ENCODE measurements at places on chromosomes 5 and 9. TPM values are rescaled to one million over a fixed set of nuclear protein-coding genes. Genes with fewer than 3 reads are reported as not detected.

DNA sequence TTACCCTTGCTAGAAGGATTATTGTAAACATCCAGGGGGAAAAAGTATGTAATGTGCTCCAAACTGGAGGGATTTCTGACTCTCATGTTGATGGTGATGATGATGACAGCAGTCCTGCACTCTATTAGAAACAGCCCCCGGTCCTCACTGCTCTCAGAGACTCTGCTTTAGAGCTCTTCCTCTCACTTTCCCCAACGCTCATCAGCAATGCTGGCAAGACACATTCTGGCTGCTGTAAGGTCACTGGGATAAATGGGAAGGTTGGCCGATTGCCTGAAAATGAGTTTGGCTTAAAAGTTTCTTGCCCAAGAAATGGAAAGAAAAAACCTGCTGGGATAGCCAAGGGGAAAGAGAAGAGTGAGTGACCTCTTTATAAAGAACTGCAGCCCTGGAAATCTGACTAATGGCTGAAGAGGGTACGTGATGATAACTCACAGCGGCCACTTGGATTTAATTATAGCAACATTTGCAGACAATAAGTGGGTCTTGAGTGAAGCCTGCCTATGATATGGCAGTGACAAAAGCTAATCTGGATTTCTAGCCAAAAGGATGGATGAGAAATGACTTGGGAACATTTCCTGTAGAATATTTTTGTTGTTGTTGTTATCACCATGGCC is 235.8 kb downstream of the TMEM38B start:
- DNase-seq: no peak
- no peaks in the 10 kb centered on the region for H3K27me3 ChIP-seq
- H3K27ac ChIP-seq: no peak overlapping the region
- H3K36me3 ChIP-seq: no peaks in the 10 kb centered on the region
- H3K4me1 ChIP-seq: no peaks in the 10 kb centered on the region

DNA sequence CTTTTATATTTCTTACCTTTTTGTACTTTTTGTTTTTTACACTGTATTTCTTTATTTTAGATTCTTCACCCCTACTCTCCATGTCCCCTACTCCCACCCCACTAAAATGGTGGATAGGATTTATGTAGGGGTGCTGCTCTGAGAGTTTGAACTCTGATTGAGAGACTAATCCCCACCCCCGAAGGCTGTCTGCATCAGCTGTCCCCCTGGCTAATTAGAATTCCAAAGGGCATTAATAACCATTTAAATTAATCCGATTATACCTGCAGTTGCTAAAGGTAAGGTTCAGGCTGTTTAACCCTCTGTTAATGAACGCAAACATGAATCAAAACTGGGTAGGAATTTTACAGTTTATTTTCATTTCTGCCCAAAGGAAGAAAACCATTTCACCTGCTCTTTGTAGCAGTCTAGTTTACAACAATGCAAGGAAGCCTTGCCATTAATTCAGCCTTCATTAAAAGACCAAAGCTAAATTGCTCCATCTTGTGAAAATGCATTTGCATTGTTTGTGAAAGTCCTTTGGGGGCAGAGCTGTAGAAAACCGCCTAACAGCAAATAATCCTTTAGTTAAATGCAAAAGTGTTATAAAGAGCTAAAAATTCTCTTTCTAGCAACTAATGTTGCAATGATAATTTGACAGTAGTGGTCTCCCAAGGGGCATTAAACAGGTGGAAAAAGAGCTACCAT is 71.2 kb downstream of the ZCCHC7 start:
- no peak overlapping the region for H3K4me3 ChIP-seq
- no peaks in the 10 kb centered on the region for H3K27me3 ChIP-seq
- no peak for DNase-seq
- no peaks in the 10 kb centered on the region for H3K36me3 ChIP-seq

- H3K4me1 ChIP-seq: peaks cover 5% of the 10 kb centered on the region
- no peaks in the 10 kb centered on the region for H3K27me3 ChIP-seq
- DNase-seq: no peak
- H3K27ac ChIP-seq: no peak overlapping the region
- no peak overlapping the region for H3K4me3 ChIP-seq
Measured at GRCh38 chr5:53604309-53604708, 43.9 kb downstream of the NDUFS4 start.

GRCh38 chr9:133421615-133422542 is at the start of gene ADAMTS13:
TSS of gene ADAMTS13 (plus strand) at chr9:133422367. CDS start at chr9:133422444, 77 bp downstream.
- no peak within 1 kb of the TSS for H3K27ac ChIP-seq
- H3K36me3 ChIP-seq: no peaks in the 10 kb centered on the region
- H3K27me3 ChIP-seq: no peaks in the 10 kb centered on the region
- no peak for DNase-seq
- H3K4me1 ChIP-seq: peaks cover 7% of the 10 kb centered on the region
- H3K4me3 ChIP-seq: no peak within 1 kb of the TSS

GRCh38 chr5:123813937-123814624 is 302.1 kb downstream of the CSNK1G3 start:
- no peak overlapping the region for H3K4me3 ChIP-seq
- H3K4me1 ChIP-seq: peaks cover 46% of the 10 kb centered on the region
- peak; percentile 23 for DNase-seq

DNA sequence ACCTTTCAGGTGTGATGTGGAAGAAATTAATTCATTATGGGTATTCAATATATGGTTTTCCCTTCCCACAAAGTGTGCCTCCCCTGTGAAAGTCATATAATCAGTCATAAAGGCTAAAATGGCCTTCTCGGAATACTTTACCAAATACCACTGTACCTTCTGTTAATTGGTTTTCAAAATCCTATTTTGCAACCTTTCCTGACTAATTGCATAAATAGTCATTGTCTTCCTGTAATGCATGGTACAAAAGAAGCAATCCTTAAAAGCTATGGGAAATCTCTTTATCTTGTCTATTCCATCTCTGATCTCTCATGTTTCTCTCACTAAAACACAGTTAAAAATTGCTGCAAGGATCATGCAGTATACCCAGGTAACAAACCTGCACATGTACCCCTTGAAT is 44.3 kb upstream of the UGCG start:
- no peak for DNase-seq
- no peak overlapping the region for H3K27ac ChIP-seq
- H3K27me3 ChIP-seq: no peaks in the 10 kb centered on the region
- no peaks in the 10 kb centered on the region for H3K4me1 ChIP-seq

DNA sequence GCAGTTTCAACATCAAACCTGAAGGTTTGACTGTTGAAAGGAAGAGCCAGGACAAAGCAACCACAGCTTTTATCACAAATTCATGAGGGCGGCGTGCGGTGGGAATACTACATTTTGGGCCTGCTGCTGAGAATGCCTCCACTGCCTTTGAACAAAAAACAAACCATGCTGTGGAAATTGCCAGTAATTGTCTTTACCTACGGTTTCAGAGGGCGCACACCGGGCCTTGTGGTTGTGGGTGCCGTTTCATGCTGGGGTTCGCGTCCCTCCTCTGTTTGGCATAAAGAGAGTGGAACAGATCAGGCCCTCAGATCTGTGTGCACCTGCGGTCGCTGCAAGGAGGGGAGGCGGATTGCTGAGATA is 27.6 kb upstream of the TCF7 start:
- H3K27me3 ChIP-seq: no peaks in the 10 kb centered on the region
- no peak for DNase-seq
- H3K4me1 ChIP-seq: no peaks in the 10 kb centered on the region
- no peaks in the 10 kb centered on the region for H3K36me3 ChIP-seq
- no peak overlapping the region for H3K4me3 ChIP-seq
- no peak overlapping the region for H3K27ac ChIP-seq

- peak overlapping the region; percentile 86 for H3K27ac ChIP-seq
- H3K4me1 ChIP-seq: peaks cover 20% of the 10 kb centered on the region
- DNase-seq: peak; percentile 93
- no peaks in the 10 kb centered on the region for H3K27me3 ChIP-seq
Measured at GRCh38 chr9:2623288-2624050, 1.9 kb downstream of the VLDLR start.

- peaks cover 3% of the 10 kb centered on the region for H3K4me1 ChIP-seq
- peak; percentile 20 for DNase-seq
- no peaks in the 10 kb centered on the region for H3K36me3 ChIP-seq
- peaks cover 5% of the 10 kb centered on the region for H3K27me3 ChIP-seq
Measured at GRCh38 chr5:149932445-149933350, 11.9 kb downstream of the PDE6A start.

GRCh38 chr5:77423022-77423750 is 68.9 kb downstream of the WDR41 start:
- no peak overlapping the region for H3K4me3 ChIP-seq
- peak; percentile 56 for DNase-seq
- H3K36me3 ChIP-seq: peaks cover 48% of the 10 kb centered on the region
- H3K4me1 ChIP-seq: peaks cover 14% of the 10 kb centered on the region

Gene CARD9
- 0.27 TPM for total RNA-seq

Gene PLCXD3
- 1.4 TPM for total RNA-seq
